ENCODE measurements at places on chromosomes 12 and 14.
A peak's percentile ranks its signal among the peaks of the same experiment; 100 is the strongest.

- no peak for DNase-seq
Observed at GRCh38 chr14:69088586-69088985, 64.3 kb downstream of the DCAF5 start.

DNA sequence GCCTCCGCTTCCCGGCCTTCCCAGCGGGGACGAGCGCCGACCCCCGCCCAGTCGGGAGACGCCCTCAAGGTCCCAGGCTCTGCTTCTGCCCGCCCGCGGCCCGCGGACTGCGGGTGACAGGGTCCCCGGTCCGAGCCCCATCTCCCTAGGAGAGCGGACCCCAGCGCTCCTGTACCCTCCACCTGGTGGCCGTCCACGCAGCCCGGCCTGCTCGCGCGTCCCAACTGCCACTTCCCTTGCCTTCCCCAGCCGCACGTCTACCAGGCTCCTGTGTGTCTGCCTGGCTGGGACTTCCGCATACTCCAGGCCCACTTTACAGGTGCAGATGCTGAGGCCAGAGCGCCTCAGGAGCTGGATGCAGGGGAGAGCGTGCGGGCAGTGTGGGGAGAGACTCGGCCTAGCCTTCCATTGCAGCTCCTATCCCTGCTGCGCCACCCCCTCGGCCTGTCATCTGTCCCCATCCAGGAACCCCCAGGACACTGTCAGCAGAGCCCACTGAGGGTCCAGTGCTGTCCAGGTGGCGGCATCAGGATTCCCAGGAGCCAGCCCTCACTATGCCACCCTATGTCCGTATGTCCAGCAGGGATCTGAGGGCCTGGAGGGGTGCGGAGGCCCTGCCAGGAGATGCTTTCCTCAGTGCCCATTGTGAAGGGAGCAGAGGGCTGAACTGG is 8.0 kb upstream of the ANKRD9 start:
- DNase-seq: no peak

GRCh38 chr12:6533653-6533922 is 729 bp upstream of the GAPDH start:
- DNase-seq: no peak

DNA sequence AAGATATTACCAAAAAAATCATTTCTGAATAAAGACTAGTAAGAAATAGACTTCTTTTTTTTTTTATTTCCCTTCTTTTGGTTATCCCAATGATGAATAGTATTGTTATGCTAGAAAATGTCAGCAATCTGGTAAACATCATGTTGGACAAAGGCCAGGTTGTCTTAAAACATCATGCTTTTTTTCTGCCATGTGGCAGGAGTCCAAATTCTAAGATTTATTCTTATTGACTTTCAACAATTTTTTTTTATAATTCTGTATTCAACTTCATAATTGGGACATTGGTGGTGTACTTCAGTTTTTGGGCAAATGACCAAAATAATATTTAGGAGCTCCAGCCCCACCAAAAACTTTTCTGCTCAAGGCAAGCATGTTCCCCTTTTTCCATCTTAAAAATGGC is 10.5 kb downstream of the DCN start:
- no peak for DNase-seq

DNA sequence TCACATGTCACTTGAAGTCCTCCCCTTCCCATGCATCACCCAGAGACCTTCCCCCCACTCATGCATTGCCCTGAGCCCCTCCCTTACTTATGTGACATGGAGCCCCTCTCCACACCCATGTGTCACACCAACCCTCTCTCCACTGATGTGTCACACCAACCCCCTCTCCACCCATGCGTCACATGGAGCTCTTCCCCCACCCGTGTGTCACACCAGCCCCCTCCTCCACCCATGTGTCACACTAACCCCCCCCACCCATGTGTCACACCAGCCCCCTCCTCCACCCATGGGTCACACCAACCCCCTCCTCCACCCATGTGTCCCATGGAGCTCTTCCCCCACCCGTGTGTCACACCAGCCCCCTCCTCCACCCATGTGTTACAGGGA is 30.4 kb downstream of the RTL1 start:
- no peak for DNase-seq

GRCh38 chr14:20681348-20682126 is 2.8 kb upstream of the RNASE4 start:
- DNase-seq: peak; percentile 90

DNA sequence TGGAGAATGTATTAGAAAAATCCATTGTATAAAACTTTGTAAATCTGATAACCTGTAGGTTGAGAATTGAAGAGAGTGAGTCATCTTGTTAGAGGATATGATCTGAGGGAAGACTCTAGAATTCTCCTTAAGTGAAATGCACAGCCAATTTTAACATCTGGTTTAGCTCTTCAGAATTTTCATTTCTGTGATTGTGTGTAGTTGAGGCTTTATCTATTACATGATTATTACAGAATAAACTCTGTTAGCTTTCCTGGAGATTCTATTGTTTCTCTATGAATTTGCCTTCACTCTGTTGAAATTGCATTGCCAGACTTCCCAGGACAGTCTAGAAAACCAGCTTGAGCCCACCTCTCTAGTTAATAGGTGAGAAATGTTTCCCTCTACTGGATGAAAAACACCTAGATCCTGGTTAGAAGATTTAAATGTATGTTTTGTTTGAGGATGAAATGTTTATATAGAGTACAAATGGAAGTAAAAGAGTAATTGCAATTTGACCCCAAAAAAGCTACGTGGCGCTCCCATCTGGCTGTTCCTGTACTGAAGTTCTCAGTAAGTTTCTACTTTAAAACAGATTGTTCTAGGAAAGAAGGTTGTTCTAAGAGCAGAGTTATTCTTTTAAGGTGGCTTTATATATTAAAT is 2.9 kb downstream of the NUDT4 start:
- DNase-seq: no peak

DNA sequence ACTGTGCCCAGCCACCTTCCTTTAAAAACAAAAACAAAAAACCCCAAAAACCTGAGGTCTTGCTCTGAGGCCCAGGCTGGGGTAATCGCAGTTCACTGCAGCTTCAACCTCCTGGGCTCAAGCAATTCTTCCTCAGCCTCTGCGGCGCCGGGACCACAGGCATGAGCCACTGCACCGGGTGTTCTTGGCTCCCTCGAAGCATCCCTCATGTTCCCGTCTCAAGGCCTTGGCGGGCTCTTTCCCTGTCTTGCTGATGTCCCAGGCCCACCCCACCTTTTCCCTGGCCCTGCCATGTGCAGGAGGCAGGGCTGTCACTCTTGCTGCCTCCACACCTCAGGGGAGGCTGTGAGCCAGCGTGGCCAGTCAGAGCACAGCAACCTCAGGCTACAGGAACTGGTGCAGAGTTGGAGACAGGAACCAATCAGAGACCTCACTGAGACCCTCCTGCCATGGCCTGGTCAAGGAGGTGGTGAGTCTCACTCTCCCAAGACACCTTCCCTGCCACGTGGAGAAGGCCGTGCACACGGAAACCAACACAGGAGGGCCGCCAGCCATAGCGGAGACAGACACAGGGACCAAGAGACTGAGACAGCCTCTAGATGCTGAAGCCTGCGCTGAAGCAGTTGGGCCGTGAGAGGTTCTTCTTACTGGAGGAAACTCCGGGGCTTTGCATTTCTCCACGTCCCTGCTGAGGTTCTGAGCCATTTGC is 6.0 kb upstream of the AMN start:
- DNase-seq: no peak

GRCh38 chr12:31687101-31687527 is 27.6 kb downstream of the ETFBKMT start:
- DNase-seq: no peak

DNA sequence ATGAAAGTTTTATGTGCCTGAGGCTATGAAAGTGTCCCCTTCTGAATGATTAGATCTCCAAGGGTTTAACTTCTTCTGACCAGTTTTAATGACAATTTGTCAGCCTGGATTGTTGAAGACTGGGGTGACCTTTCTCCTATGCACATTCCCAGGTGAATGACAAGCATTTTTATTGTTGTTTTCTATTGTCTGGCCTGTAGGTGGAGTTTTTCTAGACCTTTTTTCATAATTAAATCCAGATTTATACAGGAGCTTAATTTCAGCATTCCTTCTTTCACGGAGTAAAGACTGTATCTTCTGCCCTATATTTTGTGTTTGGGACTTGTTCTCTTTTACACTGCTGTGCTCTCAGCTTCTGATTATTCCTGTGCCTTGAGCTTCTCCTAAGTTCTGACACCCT is 125.0 kb upstream of the FAR2 start:
- no peak for DNase-seq

GRCh38 chr14:37413050-37413449 is 182.0 kb downstream of the FOXA1 start:
- DNase-seq: no peak

GRCh38 chr12:96224219-96224615 is 30.0 kb downstream of the ELK3 start:
- DNase-seq: no peak

GRCh38 chr14:81006266-81006665 is 50.8 kb downstream of the TSHR start:
- DNase-seq: no peak

GRCh38 chr14:68365228-68365627 is 427.6 kb downstream of the ZFP36L1 start:
- DNase-seq: no peak

- no peak for DNase-seq
Observed at GRCh38 chr12:25771041-25771440, 187.4 kb upstream of the RASSF8 start.

GRCh38 chr14:58793131-58793740 is 155.5 kb downstream of the DACT1 start:
- no peak for DNase-seq

DNA sequence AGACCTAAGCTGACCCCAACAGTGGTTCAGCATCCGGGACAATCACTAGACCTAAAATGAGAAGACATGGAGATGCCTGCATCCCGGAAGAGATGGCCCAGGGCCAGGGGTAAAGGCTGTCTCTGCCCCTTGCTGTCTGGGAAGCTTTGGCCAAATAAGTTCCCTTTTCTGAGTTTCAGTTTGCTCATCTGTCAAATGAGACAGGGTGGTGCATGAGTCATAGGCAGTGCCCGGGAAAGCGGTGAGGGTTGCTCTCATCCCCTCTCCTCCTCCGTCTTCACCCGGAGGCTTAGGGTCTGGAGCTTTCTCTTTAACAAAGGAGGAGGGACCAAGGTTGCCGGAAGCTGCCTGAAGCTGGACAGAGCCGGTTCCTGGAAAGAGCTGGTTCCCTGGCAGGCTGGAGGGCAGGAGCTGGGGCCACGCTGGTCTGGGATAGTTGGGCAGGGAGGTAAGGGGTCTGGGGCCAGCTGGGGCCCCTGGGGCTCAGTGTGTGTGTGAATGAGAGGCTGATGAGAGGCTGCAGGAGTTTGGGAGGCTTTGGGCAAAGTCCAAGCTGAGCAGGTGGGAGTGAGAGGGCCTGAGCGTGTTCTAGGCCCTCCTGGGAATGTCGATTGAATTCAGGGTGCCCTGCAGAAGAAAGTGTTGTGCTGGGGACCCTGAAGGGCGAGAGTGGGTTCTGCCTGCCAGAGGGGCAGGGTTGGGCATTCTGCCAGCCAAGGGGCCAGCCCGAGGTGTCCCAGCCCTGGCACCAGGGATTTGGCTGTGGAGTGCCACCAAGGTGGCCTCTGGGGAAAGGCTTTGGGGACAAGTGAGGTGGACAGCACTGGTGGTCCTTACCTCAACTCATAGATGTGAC is at the start of gene SDSL:
TSS of gene SDSL (plus strand) at position 351 of the 856 bp plus-strand sequence. CDS start 5,603 bp downstream, outside the sequence.
- no peak for DNase-seq

- DNase-seq: peak; percentile 60
Observed at GRCh38 chr14:67411820-67412421, at the start of gene PLEK2. Gene PLEK2 (minus strand): TSS chr14:67412165. CDS start chr14:67412059, 106 bp downstream.

DNA sequence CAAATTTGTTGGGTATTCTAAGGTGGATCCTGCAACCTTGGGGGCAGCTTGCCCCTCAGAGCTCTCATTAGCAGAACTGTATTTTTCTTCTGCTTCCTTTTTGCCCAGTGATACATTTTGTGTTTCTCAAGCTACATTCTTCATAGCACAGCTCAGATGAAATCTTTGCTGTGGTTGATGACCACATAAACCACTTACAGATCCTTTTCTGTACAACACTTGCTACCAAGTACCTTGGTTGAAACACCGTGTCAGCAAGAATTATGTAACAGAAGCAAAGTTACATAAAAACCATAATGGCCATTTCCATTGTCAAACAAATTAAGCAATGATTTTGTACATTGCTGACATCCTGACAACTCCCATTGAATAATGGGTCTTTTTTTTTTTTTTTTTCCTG is 9.7 kb upstream of the PLBD1 start:
- DNase-seq: peak; percentile 58

- DNase-seq: no peak
Observed at GRCh38 chr14:88599326-88599725, 36.5 kb downstream of the ZC3H14 start.

DNA sequence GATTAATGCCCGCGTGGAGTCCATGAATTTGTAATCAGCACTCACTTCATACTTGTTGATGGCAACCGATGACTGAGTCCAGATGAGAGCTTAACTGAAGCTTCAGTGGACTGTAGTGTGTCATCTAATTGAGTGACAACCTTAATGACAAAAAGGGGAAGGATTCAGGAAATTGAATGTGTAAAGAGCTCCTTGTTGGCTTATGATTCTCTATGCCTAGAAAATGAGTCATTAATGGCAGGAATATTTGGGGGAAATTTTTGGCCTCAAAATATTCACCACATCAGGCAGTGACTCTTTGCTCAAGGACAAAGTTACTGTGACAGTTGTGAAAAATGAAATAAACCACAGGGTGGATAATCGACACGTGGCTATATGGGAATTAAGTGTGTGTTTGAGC is 55.3 kb upstream of the STON2 start:
- DNase-seq: no peak

- no peak for DNase-seq
Observed at GRCh38 chr12:116880213-116880816, 926 bp downstream of the HRK start.

DNA sequence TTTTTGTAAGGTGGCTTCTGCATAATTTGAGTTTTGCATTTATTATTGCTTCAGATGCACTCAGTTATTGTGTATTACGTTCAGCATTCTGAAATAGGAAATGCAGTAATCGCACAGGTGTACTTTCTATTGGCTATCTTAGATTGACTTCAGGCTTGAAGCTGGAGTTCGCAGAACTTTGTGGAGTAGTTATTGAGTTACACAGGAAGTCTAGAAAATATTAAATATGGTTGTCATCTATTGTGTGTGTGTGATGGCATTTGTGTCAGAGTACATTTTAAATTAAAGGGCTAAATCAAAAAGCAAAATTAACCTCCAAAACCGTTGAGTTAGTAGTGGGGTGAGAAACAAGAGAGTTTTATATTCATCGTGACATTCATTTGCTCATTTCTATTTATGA is 2.7 kb downstream of the ARID2 start:
- DNase-seq: peak; percentile 52

GRCh38 chr12:64042911-64043310 is 179.2 kb downstream of the KICS2 start:
- DNase-seq: no peak

GRCh38 chr12:15244341-15244740 is 23.1 kb upstream of the RERG start:
- DNase-seq: no peak

- no peak for DNase-seq
Observed at GRCh38 chr14:60773558-60773957, 39.0 kb downstream of the MNAT1 start.

- DNase-seq: no peak
Observed at GRCh38 chr14:99348816-99349614, 77.0 kb upstream of the BCL11B start.

- DNase-seq: no peak
Observed at GRCh38 chr12:118044075-118044474, 16.9 kb downstream of the WSB2 start.

GRCh38 chr12:55671746-55672145 is 35.1 kb downstream of the OR10P1 start:
- no peak for DNase-seq

All from CD4-positive, alpha-beta memory T cell (primary cell).